ENCODE measurements at places on chromosomes 13 and 19.
A peak's percentile ranks its signal among the peaks of the same experiment; 100 is the strongest.

DNA sequence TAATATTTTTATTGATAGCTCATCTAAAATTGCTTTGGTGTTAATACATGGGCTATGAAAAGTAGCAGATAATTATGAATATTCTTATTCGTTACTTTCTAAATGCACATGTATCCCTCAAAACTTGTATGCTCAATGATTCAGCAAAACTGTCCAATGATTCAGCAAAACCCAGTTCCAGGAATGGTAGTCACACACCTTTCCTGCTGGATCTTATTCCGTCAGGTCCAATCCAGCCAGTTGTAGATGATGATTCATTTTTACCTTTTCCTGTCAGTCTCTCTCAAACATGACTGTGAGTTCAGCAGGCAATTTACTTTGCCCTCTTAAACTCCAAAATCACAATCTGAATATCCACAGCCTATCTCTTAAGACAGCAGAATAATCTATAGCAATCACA is 1082.6 kb downstream of the EFNB2 start:
- DNase-seq = no peak

DNA sequence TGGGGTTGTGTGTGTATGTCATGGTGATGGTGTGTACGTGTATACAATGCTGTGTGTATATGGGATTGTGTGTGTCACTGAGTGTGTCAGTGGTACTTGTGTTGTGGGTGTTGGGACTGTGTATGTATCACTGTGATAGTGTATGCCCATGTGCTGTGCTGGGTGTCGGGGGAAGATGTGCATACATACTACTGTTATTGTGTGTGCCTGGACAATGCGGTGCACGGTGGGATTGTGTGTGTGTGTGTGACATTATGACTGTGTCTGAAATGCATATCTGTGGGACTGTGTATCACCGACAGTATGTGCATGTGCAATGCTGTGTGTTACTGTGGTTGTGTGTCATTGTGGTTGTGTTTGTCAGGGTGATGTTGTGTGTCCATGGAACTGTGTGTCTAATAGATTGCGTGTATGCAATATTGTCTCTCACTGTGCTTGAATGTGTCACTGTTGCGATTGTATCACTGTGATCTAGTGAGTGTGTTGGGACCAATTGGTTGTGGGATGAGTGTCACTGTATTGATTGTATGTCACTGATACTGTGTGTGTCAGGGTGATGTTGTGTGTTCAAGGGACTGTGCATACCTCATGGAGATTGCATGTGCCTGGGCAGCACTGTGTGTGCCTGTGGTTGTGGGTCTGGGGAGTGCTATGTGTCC is 11.0 kb upstream of the BBC3 start:
- DNase-seq = no peak

DNA sequence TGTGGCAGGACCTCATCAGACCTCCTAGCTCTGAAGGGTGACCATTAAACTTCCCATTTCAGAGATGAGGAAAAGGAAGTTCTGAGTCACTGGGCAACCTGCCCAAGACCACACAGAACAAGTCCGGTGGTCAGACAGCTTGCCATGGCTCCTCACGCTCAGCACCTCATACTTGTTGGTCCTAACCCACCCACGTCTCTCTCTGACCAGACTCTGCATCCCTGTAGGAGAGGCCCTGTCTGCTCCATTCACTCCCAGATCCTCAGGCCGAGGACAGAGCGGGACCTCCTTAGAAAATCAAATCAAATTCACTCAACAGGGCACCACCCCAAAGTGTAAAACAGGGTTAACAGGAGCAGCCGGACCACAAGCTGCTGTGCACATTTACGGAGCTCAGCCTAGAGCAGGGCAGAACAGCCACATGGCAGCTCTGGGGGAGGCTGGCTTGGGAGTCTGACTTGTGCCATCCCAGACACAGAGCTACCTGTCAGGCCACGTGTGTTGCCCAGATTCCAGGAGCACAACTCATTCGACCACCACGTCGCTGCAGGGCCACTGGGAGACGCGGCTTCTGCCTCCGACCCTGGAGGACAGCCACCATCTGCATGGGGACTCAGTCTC is 1.7 kb downstream of the MIER2 start:
- no peak for DNase-seq

- DNase-seq = no peak
Observed at GRCh38 chr13:66322193-66322740, 907.9 kb downstream of the PCDH9 start.

GRCh38 chr19:17751912-17752273 is 616 bp downstream of the FCHO1 start:
- no peak for DNase-seq

- DNase-seq = peak; percentile 37
Observed at GRCh38 chr13:99367106-99367616, 60.0 kb upstream of the GPR183 start.

DNA sequence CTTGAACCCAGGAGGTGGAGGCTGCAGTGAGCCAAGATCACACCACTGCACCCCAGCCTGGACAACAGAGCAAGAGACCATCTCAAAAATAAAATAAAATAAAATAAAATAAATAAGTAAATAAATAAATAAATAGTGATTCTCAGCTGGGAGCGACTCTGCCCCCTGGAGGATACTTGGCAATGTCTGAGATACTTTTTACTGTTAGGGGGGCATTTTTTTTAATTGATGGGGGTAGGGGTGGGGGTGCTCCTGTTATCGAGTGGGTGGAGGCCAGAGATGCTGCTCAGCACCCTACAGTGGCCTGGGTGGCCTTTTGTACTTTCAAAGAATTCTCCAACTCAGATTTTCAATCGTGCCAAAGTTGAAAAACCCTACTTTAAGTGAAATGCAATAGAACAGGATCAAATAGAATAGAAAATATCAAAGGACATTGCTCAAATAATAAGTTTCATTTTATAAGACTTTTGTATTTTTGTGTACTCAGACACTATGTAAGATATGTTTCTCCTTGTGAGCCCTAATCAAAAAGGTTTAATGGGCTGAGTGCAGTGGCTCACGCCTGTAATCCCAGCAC is 7.1 kb upstream of the CLPP start:
- no peak for DNase-seq

GRCh38 chr13:109151255-109151654 is 521.8 kb downstream of the MYO16 start:
- no peak for DNase-seq

DNA sequence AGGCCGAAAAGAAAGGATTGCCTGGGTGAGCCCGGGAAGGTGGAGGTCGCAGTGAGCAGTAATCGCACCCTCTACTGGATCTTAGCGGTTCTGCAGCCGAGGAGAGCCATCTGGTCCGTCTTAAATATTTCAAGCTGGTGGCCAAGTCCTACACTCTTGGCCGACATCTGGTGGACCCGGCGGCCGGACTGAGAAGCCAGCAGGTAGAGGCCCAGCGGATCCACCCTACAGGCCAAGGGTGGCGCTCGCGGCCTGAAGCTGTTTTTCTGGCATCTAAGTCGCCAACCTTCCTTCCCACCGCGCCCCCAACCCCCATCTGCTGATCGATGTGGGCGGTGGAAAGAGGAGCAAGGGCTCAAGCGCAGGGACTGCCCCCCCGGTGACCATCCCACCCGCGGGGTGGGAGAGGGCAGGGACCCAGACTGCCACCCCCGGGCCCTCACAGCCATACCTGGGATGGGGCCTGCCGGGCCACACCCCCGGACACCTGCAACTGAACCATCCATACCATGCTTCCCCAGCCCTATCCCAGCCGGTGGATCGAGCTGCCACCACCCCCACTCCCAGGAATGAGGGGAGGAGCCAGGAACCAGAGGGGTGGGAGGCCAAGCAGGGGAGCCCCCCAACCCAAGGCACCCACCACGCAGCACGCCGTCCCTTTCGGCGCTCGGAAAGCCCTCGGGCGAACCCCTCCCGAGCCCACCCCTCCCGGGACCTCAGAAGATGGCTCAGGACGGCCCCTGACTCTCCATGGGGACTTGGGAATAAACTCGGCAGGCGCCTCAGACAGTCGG is 46.3 kb upstream of the ZNF730 start:
- DNase-seq = no peak

DNA sequence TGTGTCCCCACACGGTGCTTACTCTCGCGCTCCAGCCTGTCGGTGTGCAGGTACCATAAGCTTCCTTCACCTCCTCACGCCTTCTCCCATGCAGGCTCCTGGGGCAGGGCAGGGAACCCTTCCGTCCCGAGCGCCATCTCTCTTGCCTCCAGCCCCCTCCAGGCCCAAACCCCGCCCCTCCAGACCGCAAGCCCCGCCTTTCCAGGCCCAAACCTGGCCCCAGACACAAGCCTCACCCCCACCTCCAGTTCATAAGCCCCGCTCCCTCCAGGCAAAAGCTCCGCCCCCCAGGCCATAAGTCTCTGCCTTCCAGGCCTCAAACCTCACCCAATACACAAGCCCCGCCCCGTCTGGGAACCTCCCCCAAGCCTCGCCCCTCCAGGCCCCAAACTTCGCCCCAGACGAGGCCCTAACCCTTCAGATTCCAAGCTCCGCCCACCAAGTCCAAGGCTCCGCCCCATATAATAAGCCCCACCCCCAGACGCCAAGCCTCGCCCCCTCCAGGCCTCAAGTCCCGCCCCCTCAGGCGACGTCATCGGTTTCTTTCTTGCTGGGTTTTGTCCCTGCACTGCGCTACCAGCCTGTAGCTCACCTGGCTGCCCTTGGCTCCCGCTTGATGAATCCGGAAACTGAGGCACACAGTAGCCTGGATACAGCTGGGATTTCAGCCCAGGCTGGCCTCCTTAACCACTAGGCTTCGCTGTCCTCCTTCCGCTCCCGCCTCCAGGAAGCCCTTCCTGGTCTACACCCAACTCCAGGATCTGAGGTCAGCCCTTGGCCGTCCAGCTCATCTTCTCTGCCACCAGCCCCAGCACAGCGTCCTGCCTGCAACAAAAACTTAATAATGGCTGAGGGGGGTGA is 16.1 kb downstream of the MKNK2 start:
- DNase-seq = no peak

DNA sequence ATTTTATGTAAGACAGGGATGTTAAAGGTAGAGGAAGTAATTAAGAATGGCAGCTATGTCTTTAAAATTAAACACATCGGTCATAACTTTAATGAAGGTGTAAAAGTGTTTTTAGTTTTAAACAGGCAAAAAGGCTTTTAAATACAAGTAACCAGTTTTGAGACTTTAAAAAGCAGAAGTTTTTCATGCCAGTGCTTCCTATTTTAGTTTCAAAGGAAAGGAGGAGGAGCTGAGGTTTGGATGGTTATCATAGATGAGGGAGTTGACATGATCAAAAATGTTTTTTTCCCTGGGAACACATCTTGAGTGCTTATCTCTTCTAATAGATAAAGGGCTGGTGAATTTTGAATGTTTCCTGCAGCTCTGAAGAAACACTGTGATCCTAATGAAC is 42.9 kb downstream of the LRCH1 start:
- DNase-seq = no peak

DNA sequence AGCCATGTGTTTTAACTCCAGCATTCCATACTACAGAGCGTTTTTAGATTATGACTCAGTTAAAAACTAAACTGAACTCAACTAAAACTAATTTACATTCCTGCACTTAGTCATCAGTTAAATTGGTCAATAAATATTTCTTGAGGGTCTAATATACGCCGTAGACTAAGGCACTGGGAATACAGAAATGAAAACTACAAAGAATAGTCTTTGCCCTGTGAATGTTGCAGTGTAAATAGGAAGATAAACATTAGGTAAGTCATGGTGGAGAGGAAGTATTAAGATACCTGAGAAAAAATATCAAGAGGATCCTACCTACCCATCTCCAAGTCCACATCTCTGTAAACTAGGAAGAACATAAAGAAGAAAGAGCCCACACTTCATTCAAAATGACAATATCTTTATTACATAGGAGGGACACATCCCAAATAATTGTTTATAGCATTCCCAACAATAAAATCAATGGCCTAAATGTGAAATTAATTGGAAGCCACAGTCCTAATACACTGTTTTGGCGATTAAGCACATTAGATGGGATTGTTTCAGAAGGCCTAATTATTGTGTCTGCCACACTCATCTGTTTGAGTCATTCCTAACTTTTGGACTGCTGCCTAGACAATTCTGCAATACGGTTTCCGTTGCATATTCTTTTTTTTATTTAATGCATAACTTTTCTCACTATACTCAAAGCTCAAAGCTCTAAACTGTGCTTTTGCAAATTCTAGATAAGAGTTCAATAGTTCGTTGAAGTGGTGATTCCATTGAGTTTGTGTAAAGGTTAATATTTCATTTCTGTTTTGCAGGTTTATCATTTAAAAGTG is 52.9 kb downstream of the MBNL2 start:
- no peak for DNase-seq

- no peak for DNase-seq
Observed at GRCh38 chr19:17321655-17322489, 12.5 kb downstream of the DDA1 start.

DNA sequence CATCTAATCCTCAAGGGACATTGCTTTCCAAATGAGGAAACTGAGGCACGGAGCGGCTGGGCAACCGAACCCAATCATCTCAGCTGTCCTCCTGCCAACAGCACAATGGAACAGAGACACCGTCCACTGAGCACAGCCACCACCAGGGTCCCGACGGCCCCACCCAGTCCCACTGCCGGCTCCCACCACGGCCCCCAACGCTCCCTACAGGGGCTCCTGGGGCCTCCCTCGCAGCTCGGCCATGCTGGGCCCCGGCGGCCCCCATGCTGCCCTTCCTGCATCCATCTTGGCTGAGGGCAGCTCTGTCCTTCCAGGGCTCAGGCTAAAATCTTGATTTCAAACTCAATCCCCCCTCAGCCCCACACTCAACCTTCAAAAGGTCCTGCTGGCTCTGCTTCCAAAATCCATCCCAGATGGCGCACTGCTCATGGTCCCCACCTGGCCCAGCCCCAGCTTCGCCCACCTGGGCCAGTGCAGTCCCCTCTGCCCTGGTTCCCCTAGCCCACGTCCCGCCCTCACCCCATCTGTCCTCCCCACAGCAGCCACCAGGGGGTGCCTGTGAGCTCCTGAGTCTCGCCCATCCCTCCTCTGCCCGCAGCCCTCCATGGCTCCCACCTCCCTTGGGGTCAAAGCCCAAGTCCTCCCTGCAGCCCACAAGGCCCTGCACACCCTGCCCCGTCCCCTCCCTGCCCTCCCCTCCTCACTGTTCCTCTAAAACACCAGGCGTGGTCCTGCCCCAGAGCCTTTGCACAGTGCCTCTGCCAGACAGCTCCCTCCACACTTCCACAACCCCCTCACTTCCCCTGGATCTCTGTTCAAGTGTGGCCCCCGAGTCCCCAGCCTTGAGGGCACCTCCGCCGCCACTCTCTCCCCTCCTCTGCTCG is 7.9 kb downstream of the PIP5K1C start:
- DNase-seq = peak; percentile 69

DNA sequence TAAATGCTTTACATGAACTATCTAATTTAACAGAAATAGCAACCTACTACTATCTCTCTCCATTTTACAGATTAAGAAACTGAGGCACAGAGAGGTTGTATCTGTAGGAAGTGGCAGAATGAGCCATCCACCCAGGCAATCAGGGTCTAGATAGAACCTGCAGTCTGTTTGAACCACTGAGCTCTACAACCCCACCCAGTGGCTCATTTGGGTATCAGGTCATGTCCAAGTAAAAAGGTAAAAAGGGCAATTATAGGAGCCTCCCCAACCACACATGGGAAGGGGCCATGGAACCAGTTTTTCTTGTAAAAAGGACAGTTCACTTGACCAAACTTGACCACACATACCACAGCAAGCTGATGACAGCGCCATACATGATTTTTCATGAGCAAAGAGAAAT is 92.9 kb upstream of the SGCG start:
- no peak for DNase-seq

Data from T-cell (primary cell).